ENCODE measurements at places on chromosomes 6 and 20.

GRCh38 chr6:144065213-144065660 is 30.1 kb downstream of the SF3B5 start:
- DNase-seq: no peak

DNA sequence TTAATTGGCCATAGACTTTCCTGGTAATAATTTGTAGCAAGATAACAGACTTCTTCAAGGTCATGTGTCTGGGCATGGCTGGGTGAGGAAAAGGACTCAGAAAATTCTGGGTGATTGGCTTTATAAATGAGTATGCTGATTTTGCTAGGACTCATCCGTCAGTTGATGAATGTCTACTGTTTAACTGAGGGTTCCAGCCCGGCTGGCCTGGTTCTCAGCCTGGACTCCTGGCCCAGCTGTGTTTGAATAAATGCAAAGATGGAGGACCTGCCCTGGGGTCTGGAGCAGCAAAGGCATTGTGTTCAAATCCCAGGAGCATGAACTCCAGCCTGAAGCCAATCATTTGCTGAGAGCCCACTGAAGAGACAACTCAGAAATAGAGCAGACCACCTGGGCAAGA is 323.2 kb downstream of the LRFN2 start:
- DNase-seq: no peak

DNA sequence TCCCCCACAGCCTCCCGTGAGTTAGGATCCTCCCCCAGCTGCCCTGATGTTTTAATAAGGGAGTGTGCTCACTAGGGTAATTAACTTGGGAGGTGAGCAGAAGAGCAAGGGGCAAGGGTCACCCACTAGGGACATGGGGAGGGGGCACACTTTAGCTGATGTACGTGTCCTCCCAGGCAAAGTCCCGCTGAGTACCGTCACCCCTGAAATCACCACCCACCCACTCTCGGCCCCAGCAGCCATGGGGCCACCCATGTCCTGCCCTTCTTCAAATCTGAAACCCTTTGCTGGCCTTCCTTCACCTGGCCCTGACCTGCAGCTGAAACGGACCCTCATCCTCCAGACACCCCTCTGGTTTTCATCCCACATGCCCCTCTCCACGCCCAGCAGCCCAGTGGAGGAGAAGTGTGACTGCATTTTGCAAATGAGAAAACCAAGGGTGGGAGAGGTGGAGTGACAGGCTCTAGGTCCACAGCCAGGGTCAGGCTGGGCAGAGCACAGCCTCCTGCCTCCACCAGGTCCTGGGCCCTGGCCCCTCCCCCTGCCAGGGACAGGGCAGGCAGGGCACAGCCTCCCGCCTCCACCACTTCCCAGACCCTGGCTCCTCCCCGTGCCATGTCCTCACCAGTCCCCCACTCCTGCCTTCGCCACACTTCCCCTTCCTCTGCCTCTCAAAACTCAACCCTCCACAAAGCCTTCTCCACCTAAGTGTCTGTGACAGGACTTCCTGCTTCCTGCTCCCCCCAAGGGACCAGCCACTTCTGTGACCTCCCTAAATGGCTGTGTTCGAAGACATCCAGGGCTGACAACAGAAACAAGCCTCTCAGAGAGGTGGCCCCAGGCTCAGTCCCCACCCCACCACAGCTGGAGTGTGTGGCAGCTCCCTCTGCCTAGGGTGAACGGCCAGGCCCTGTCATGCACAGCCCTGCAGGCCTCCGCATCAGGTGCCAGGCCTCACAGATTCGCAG is 15.1 kb downstream of the ACSS1 start:
- peak; percentile 33 for DNase-seq

DNA sequence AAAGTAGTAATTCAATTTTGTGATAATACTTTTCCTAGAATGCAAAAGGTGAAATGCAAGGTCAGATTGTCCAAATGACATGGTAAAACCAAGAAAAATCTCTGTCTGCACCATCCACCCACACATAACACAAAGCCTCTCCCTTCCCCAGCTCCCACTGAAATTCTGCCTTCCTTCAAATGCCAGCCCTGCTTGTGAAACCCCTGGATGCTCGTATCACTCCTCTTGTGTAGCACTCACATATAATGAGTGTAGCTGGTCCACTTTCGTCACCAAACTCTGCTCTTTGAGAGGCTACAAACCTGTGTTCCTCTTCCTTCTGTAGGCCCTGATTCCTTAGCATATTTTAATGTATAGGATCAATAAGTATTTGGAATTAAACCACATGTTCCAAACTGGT is 123.6 kb upstream of the BEND6 start:
- DNase-seq: no peak

- DNase-seq: peak; percentile 28
Measured at GRCh38 chr6:46325561-46326530, 155.1 kb upstream of the ENPP5 start.

- DNase-seq: no peak
Measured at GRCh38 chr20:15076785-15077184, 739.4 kb upstream of the FLRT3 start.

DNA sequence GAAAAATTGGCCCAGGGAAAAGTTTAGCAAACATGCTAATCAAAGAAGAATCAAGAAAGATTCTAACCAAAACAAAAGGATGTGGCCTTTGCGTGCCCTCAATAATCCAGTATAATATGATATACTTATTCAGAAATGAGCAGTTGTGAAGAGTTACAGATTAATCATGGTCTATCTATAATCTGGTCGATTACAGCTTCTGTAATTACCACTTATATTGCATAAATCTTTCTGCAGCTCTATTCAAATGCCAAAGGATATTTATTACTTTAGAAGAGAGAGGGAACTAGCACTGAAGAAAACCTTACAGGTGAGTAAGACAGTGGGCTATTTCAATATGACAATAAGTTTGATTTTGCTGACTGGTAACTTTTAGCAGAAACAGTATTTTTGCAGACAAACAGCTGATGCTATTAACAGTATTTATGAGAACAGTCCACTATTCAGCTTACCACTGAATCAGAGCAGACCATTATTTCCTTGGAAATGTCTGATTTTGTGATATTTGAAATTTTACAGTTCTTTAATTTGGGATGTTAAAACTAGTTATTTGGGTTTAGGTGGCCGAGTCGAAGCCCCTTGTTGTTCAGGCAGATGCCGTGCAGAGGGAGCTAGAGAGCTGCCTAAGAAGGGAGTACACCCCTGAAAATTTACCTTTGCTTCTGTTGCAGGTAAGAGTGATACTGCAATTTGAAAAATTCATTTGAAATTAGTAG is 92.2 kb downstream of the CEP57L1 start:
- DNase-seq: peak; percentile 66

GRCh38 chr20:58967652-58968429 is 13.2 kb upstream of the NELFCD start:
- no peak for DNase-seq

DNA sequence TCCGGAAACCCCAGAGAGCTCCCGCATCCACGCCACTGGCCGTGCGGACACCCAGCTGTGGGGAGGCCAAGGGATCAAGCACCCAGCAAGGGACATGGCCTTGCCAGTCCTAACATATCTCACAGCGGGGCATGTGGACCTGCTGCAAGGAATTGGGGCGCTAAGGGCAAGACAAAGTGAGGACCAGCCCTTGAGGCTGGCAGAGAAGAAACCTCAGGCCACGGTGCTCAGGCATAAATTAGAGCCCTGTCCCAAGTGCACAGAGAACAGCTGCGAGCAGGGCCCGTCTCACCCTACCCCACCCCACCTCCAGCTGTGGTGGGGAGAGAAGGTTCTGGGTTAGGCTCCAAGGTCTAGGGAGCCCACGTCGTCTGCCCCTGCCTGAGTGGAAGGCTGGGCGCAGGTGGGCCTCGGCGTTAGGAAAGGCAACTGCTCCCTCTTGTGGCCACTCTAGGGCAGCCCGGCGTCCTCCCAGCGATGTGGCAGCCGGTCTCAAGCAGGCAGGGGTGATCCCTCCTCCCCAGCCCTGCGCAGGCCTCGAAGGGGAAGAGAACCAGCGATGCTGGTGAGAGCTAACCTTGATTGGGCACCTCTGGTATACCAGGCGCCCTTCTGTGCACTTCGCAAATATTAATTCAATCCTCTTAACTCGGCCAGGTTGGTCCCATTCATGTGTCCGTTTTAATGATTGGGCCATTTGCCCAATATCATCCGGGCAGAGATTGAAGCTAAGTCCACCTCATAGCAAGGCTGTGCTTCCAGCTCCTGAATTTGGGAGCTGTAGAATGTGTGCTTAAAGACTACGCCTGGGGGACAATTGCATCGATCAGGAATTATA is 235.8 kb downstream of the NFATC2 start:
- peak; percentile 61 for DNase-seq

DNA sequence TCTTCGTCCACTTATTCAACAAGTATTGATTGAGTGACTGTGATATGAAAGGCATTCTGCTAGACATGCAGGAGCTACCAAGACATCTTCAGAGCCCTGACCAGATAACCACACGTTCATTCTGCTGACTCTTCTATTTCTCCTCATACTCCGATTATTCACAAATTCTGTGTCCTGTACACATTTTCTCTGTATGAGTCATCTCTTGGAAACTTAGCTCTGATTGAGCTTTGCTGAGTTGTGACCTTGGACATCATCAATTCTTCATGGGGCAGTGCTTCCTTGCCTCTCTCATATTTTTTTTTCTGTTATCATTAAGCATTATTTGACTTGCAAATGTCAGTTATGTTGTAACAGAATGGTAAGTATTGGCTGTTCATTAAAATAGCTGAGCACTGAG is 351.6 kb upstream of the CNR1 start:
- DNase-seq: no peak

GRCh38 chr20:28562510-28562898 is 2695.0 kb upstream of the DEFB115 start:
- DNase-seq: no peak

DNA sequence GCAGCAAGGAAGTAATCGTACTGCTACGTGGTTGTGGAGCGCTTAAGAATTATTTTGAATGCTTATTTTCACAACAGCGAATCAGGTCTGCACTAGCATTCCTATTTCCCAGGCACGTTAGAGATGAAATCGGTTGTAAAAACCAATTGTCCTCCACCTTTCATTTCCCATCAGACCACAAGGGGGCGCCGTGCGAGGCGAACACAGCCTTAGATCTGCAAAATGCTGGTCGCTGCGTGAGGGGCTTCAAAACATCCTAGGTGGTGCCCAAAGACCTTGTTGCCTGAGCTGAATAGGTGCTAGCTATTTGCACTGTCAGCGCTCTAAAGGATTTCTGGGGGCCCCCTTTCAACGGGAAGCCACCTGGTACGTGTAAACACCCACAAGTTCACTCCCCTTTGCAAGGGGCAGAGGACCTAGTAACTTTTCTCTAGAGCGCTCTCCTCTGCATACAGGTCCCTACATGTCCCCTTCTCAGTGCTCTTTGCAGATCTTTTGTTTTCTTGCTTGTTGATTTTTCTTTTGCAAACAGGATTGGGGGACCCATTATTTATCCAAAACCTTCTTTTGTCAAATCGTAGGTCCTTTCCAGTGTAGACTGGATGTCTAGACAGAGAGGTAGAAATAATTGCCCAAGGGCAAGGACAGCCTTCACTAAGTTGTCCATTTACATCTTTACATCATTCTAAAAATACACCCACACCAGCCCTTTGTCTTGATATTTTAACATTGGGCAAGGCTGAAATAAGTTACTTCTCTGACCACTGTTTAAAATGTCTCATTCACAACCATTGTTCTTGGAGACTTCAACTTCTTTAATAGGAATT is 59.8 kb downstream of the NEDD9 start:
- peak; percentile 79 for DNase-seq

GRCh38 chr20:46624946-46625345 is 26.3 kb downstream of the SLC13A3 start:
- no peak for DNase-seq

DNA sequence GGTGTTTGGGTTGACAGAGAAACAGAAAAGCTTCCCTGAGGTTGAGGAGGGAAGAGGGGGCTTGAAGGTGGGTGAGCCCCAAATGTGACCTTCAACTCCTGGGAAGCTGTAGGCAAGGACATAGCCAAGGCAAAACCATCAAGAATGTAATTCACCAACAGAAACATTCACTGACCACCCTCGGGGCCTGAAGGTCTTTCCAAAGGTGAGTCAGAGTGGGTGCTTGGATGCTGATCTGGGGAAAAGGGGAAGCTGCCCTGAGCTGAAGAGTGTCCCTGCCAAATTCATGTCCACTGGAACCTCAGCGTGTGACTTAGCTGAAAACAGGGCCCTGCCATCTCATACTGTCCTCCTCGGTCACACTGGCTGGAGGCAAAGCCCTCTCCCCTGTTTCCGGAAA is 234.2 kb upstream of the SULF2 start:
- no peak for DNase-seq

DNA sequence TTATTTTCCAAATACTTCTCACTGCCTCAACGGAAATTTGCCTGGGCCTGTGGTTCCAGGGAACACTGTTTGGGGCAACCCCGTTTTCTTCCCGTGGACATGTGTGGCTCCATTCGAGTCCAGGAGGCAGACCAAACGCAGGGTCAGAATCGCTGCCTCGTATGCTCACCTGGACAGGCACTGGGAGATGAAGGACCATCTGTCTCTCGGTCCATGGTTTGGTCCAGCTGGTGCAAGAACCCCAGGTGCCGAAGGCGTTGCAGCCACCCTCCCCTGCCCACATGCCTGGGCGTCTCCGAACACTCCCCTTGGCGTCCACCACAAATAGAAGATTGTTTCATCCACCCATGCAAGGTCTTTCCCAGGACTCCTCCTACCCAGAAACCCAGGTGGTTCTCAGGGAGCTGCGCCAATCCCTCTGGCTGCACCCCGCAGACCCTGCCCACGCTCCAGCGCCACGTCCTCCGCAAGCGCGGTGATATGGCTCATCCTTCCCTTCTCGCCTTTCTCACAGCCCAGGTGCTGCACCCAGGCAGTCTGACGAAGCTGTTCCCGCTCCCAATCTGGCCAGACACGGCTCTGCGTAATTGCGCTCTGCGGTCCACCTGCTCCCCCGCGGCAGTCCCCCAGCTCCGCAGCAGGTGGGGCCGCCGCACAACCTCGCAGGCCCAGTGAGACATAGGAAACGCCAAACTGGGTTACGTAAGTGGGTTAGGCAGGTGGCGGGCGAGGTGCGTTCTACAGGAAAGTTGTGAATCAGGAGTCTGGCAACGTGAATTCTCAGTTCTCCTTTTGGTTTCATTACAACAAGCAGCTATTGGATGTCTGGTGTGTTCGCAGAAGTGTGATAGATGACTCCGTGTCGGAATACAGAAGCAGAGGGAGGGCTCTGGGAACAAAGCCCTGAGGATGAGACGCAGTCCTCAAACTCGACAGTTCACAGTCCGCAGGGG is 146.2 kb upstream of the ECI2 start:
- no peak for DNase-seq

- no peak for DNase-seq
Measured at GRCh38 chr6:97014595-97014994, 90.1 kb downstream of the KLHL32 start.

DNA sequence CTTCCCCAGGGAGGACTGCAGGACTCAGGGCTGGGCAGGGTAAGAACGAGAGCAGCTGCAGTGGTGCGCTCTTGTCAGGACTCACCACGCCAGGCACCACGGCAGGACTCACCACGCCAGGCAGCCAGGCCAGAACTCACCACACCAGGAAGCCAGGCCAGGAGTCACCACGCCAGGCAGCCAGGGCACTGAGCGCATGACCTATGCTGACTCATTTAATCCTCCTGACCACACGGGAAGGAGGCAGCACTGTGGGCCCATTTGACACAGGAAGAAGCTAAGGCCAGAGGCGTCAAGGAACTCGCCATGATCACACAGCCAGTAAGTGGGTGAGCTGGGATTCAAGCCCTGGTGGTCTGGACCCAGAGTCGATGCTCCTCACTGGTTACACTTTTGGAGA is 189.3 kb downstream of the PREX1 start:
- DNase-seq: no peak

Data from CD4-positive, alpha-beta T cell treated with Interleukin-15 for 4 hours (primary cell).